ENCODE measurements at places on chromosomes 7 and 10. TPM values are rescaled to one million over a fixed set of nuclear protein-coding genes. Genes with fewer than 3 reads are reported as not detected.

LRGUK gene
- total RNA-seq, result 1.8 TPM

DNA sequence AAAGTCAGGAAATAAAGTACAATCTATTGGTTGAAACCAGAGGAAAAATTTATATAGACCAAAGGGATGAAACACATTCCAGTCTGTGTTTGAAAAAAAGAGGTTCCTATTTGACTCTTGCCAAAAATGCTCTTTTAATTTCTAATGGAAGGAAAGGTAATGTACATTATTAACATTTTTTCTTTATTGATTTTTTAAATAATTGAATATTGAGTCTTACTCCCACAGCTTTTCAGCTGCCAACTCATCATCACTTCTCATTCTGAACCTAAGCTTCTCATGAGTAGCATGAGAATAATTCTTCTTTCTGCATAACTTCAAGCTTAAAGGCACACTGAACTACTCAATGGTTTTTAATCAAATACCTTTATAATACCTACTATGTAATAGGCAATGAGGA, 49.8 kb upstream of the FHIP2A start:
- H3K4me1 ChIP-seq, result peaks cover 14% of the 10 kb centered on the region
- no peaks in the 10 kb centered on the region for H3K36me3 ChIP-seq
- no peak for DNase-seq
- no peak overlapping the region for H3K27ac ChIP-seq

DNA sequence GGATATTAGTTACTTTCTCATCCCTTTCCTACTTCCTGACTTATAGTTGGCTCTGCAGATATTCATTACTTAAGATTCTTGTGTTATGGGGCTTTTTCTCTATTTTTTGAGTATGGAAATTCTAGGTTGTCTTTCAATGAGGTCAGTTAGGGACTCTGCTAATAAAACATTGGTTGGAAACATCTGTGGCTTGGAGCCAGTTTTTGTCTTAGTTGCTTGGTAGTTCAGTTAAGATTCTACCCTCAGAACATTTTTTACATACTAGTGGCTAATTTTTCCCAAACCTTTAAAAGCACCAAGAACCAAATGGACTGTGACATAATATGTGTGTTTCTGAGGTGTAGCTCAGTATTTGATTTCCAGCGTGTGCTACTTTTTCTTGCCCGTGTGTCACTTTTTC, 305.6 kb upstream of the FZD1 start:
- no peak overlapping the region for H3K27ac ChIP-seq
- H3K4me3 ChIP-seq, result no peak overlapping the region
- no peaks in the 10 kb centered on the region for H3K27me3 ChIP-seq

DNA sequence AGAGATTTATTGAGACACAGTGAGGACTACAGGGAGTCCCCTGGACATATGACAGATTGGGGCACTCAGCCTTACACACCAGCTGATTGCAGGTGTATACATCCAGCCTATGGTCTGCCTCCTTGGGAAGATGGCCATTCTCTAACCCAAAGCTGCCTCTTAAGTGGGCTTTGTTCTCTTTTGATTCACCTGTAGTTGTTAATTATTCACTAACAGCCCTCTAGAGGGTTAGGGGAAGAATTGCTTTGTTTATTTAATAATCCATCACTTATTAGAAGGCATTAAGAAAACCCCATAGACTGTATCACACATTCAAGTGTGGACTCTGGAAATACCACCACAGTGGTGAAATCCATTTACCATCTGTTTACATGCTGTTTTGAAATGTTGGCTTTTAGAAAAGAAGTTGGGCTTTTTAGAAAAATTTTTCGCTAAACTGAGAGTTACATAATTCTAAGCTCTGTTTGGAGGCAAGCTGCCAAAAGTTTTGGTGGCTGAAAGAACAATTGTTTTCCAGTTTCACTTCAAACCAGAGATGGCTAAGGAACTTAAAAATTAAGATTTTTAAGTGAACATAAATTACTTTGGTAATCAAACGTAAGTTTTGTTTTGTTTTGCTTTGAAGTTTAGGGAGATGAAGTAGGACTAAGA, 379.1 kb downstream of the ADRA2A start:
- H3K27me3 ChIP-seq, result no peaks in the 10 kb centered on the region
- H3K4me1 ChIP-seq, result no peaks in the 10 kb centered on the region
- H3K4me3 ChIP-seq, result no peak overlapping the region
- no peak for DNase-seq

DNA sequence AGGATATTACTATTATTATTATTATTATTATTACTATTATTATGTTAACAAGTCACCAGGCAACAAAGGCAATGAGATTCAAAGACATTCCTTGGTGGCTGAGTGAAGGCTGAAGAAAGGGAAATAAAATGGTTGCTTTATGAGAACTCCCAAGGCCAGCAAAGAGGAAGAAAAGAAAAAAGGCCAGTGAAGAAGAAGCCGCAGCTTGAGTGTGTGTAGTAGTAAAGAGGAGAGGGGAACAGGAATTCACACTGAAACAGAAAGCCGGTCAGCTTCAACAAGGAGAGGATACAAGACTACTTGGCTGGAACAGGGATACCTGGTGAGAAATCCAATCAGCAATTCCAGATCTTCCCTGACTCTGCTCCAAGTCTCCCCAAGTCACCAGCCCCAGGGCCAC, 42.4 kb downstream of the PLXNA4 start:
- H3K27me3 ChIP-seq, result no peaks in the 10 kb centered on the region
- no peak for DNase-seq
- H3K4me1 ChIP-seq, result no peaks in the 10 kb centered on the region
- no peak overlapping the region for H3K4me3 ChIP-seq
- no peak overlapping the region for H3K27ac ChIP-seq

DNA sequence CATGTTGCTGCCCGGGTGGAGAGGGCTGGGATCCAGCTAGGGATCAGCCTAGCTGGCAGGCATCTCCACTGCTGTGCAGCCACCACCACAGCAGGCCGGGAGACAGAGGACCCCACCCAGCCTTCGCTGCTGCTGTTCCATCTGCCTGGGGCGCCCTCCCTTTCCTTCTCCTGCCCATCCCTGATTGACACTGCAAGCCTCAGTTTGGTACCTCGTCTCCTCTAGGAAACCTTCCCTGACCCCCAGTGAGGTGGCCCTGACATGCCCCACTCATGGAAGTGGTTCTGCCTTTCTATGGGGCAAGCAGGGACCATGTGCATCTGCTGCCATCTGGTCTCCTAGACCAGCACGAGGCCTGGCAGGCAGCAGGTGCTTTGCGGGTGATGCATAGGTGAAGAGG, 30.4 kb upstream of the DPYSL4 start:
- H3K27me3 ChIP-seq, result no peaks in the 10 kb centered on the region
- no peak overlapping the region for H3K4me3 ChIP-seq
- H3K4me1 ChIP-seq, result no peaks in the 10 kb centered on the region

SYT15 gene
- 34.5 TPM for total RNA-seq

NUTM2D gene
- total RNA-seq, result 6.8 TPM

GPRIN2 gene
- total RNA-seq, result 42.1 TPM

- peak overlapping the region; percentile 89 for H3K27ac ChIP-seq
- H3K4me1 ChIP-seq, result peaks cover 47% of the 10 kb centered on the region
- H3K27me3 ChIP-seq, result no peaks in the 10 kb centered on the region
- DNase-seq, result peak; percentile 53
Observed at GRCh38 chr10:110008518-110009339, 945 bp downstream of the ADD3 start.

- no peaks in the 10 kb centered on the region for H3K36me3 ChIP-seq
- H3K4me3 ChIP-seq, result no peak overlapping the region
- no peaks in the 10 kb centered on the region for H3K4me1 ChIP-seq
Observed at GRCh38 chr7:49327155-49327554, 402.8 kb downstream of the CDC14C start.

DNA sequence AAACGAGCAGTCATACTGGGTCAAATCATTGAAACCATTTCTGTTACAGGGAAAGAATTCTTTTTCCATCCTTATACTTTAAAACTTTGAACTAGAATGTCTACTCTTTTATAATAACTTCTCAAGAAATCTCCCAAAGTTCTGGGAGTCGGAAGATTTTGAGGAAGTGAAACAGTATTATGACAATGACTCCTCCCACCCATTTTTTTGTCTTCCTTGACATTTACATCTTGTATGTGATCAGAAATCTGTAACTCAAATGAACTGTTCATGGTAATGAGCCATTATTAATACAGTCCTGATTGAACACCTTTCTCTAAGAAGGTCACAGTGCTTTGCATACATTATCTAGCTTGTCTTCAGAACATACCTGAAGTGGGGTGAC, 227.4 kb downstream of the CELF2 start:
- H3K36me3 ChIP-seq, result peaks cover 34% of the 10 kb centered on the region
- no peak overlapping the region for H3K27ac ChIP-seq
- DNase-seq, result no peak

DNA sequence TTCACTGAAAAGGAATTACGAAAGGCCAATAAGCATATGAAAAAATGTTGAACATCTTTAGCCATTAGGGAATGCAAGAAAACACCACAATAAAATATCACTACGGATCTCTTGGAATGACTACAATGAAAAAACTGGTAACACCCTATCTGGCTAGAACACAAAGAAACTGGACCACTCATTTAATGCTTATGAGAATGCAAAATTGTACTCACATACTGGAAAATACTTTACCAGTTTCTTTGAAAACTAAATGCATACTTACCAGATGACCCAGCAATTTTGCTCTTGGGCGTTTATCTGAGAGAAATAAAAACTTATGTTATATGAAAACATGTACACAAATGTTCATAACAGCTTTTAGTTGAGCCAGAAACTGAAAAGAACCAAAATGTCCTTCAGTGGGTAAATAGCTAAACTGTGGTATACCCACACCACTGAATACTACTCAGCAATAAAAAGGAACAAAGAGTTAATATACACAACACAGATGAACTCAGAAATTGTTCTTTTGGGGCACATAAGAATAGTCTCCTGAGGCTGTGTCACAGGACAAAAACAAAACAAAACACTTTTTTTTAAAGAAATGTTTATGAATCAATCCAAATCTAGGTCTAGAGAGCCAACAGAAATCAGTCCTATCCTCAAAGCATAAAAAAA, 23.5 kb downstream of the CNOT4 start:
- peaks cover 6% of the 10 kb centered on the region for H3K4me1 ChIP-seq
- DNase-seq, result no peak
- H3K27ac ChIP-seq, result no peak overlapping the region
- no peak overlapping the region for H3K4me3 ChIP-seq
- no peaks in the 10 kb centered on the region for H3K27me3 ChIP-seq
- no peaks in the 10 kb centered on the region for H3K36me3 ChIP-seq

- H3K27me3 ChIP-seq, result peaks cover 7% of the 10 kb centered on the region
- DNase-seq, result peak; percentile 65
- no peak overlapping the region for H3K27ac ChIP-seq
- H3K36me3 ChIP-seq, result no peaks in the 10 kb centered on the region
- H3K4me3 ChIP-seq, result no peak overlapping the region
- no peaks in the 10 kb centered on the region for H3K4me1 ChIP-seq
Observed at GRCh38 chr10:1420661-1421362, 316.5 kb downstream of the ADARB2 start.

DNA sequence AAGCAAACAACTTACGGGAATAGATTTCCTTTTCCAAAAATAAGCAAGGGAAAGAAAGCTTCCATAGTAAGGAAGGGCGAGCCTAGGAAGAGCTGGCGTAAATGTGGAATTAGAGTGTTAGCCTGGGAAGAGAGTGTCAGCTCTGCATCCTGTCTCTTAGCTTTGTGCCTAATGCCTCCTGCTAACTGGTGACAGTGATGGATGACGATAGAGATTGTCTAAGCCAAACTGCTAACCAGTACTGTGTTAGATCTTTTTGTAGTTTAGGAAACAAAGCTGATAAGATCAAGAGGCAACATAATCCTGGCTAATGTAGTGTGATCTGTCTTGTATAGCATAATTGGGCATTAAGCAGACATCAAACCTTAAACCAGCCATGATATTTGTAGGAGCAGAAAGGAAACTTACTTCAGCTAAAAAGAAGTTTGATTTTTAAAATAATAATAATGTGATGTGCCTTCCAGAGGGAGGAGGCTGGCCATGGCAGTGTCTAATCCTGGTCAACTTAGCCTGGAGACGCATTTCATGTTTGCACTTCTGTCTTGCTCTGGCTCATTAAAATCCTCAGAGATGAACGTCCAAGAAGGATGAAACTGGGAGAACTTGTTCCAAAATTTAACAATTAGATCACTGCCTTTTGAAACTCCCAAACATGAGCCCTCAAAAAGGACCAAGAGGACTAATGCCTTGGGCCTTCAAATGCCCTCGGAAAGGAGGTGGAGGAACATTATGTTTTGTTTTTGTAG, 85.1 kb downstream of the FAM204A start:
- no peaks in the 10 kb centered on the region for H3K4me1 ChIP-seq
- H3K27me3 ChIP-seq, result peaks cover 8% of the 10 kb centered on the region
- DNase-seq, result no peak
- no peak overlapping the region for H3K27ac ChIP-seq
- H3K36me3 ChIP-seq, result no peaks in the 10 kb centered on the region
- H3K4me3 ChIP-seq, result no peak overlapping the region

- H3K4me3 ChIP-seq, result no peak overlapping the region
- H3K36me3 ChIP-seq, result no peaks in the 10 kb centered on the region
- peaks cover 14% of the 10 kb centered on the region for H3K4me1 ChIP-seq
- no peaks in the 10 kb centered on the region for H3K27me3 ChIP-seq
Observed at GRCh38 chr7:77862691-77863090, 64.1 kb downstream of the PHTF2 start.

SMURF1 gene
- total RNA-seq, result 32.0 TPM

IFRD1 gene
- 46.9 TPM for total RNA-seq

- peaks cover 65% of the 10 kb centered on the region for H3K4me1 ChIP-seq
- H3K27me3 ChIP-seq, result no peaks in the 10 kb centered on the region
- no peak for DNase-seq
- H3K4me3 ChIP-seq, result peak overlapping the region; percentile 86
- no peaks in the 10 kb centered on the region for H3K36me3 ChIP-seq
- H3K27ac ChIP-seq, result peak overlapping the region; percentile 95
Observed at GRCh38 chr10:79071396-79071923, 2.7 kb downstream of the ZMIZ1 start.

GRCh38 chr7:26165950-26166683, 14.1 kb downstream of the NFE2L3 start:
- no peak overlapping the region for H3K4me3 ChIP-seq
- H3K27ac ChIP-seq, result no peak overlapping the region
- DNase-seq, result no peak
- H3K36me3 ChIP-seq, result no peaks in the 10 kb centered on the region
- H3K27me3 ChIP-seq, result no peaks in the 10 kb centered on the region

NKX2-3 gene
- not detected for total RNA-seq

All from lower lobe of right lung (tissue), 2 donors.